ENCODE measurements at places on chromosomes 3 and 15.

- no peak for DNase-seq
Observed at GRCh38 chr15:57782731-57783130, 76.2 kb downstream of the POLR2M start.

DNA sequence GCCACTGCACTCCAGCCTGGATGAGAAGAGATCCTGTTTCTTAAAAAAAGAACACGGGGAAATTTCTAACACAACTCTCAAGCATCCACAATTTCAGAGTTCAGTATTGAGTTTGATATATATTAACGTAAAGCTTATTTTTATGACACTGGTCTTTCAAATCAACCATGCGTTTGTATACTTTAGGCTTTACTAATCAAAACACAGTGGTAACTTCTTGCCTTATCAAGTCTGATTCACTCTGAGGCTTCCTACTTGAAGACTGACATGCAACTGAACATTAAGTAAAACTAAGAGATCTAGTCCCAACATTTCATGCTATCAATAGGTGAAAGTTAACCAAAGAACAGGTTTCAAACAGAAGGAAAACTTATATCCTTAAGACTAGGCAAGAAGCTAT is 46.7 kb downstream of the PRTG start:
- DNase-seq: no peak

DNA sequence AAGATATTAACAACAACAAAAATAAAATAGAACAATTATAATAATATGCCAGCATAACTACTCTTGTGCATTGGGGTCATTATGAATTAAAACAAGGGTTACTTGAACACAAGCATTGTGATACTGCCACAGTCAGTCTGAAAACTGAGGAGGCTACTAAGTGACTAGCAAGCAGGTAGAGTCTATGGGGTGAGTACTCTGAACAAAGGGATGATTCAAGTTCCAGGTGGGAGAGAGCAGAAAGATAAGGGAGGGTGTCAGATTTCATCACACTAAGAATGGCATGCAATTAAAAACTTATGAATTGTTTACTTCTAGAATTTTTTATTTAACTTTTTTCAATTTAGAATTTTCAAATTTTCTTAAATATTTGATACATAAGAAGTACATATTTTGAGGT is 754.4 kb upstream of the GOLIM4 start:
- DNase-seq: no peak

DNA sequence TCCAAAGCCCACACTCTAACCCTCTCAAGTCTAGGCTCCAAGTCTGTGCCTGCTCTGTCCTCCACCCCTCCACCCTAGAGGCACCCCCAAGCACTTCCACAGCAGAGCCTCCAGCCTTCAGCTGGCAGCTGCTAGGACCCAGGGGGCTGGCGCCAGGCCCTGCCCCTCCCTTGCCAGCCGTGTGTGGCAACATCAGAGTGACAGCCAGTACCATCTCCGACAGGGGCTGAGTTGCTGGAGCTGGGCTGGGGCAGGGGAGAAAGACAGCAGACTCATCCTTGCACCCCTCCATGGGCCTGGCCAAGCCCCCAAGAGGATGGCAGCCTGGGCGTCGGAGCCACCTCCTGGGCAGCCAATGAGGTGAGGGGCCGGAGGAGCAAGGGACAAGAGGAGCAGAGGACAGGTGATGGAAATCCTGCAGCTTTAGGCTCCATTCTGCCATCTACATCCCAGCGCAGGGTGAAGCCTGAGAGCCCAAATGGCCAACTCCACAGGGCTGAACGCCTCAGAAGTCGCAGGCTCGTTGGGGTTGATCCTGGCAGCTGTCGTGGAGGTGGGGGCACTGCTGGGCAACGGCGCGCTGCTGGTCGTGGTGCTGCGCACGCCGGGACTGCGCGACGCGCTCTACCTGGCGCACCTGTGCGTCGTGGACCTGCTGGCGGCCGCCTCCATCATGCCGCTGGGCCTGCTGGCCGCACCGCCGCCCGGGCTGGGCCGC is at the start of gene GPR62:
Gene GPR62, plus strand, starts transcription at position 207 of the 718 bp plus-strand sequence. Its CDS starts 272 bp downstream, at position 479.
- no peak for DNase-seq

GRCh38 chr3:45321607-45322391 is 66.6 kb upstream of the LARS2 start:
- DNase-seq: no peak

GRCh38 chr3:43233062-43233461 is 53.3 kb upstream of the SNRK start:
- no peak for DNase-seq
